ENCODE measurements at places on chromosomes 1 and 21.
A peak's percentile ranks its signal among the peaks of the same experiment; 100 is the strongest.

- no peak for DNase-seq
Measured at GRCh38 chr1:46302641-46303037, 777 bp downstream of the LRRC41 start.

- no peak for DNase-seq
Measured at GRCh38 chr1:3018051-3018471, 3.2 kb upstream of the ACTRT2 start.

DNA sequence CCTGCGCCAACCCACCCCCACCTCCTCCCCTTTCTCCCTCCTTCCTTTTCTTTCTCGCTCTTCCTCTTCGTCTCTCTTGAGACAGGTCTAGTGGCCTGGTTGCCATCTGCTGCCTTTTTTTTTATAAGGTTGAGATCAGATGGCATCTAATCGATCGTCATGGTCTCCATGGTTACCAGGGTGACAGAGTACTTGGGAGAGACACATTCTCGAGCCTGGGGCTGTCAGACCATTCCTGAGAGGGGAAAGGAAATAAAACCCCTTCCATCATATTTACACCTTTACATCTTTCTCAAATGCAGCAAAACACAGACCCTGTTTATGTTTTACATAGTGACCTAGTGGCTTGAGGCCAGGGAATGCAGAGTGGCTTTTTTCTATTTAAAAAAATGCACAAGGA is 53.5 kb upstream of the SLC22A15 start:
- no peak for DNase-seq

GRCh38 chr21:37184784-37185593 is 82.1 kb downstream of the VPS26C start:
- DNase-seq: no peak

- DNase-seq: peak; percentile 69
Measured at GRCh38 chr1:77126307-77126706, 92.9 kb downstream of the PIGK start.

GRCh38 chr1:5200006-5200405 is 545.6 kb downstream of the AJAP1 start:
- DNase-seq: no peak

DNA sequence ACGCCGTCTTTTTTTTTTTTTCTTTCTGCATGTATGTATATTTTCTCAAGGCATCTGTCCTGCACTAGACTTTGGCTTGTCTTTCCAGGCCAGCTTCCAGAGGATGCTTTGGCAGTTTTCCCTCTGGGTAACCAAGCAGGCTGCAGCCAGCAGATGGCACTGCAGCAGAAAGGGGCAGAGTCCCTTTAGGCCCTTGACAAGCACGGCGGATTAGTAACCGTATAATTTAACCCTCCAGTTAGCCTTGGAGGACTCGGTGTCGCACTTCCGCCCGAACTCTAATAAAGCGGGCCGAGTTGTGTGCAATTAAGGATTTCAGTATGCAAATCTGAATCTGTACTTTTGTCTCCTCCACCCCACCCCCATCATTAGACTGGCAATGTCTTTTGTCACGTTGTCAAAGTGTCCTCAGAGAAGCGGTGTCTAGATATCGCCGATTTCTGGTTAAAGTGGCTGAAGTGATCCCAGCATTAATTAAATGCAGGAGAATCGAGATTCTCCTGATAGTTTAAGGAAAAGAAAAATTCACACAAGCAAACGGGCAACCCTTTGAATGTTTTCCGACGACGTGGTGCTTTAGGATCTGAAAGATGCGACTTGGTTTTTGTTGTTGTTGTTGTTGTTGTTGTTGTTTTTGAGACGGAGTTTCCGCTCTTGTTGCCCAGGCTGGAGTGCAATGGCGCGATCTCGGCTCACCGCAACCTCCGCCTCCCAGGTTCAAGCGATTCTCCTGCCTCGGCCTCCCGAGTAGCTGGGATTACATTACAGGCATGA is 1.1 kb upstream of the TMEM167B start:
- DNase-seq: peak; percentile 77

All from HFFc6 (cell line).